ENCODE measurements at places on chromosomes 1 and 21. TPM values are rescaled to one million over a fixed set of nuclear protein-coding genes. Genes with fewer than 3 reads are reported as not detected.
A peak's percentile ranks its signal among the peaks of the same experiment; 100 is the strongest.

Gene OR2T29
- polyA plus RNA-seq = not detected

Gene USP21
- polyA plus RNA-seq = 19.3 TPM

Gene NUDT17
- polyA plus RNA-seq = 3.2 TPM

Gene DIO1
- polyA plus RNA-seq = 0.03 TPM

- H3K27ac ChIP-seq = no peak overlapping the region
- H3K27me3 ChIP-seq = no peaks in the 10 kb centered on the region
- no peak overlapping the region for H3K4me3 ChIP-seq
- no peaks in the 10 kb centered on the region for H3K4me1 ChIP-seq
- DNase-seq = no peak
- H3K36me3 ChIP-seq = no peaks in the 10 kb centered on the region
Measured at GRCh38 chr21:19350286-19350685, 946.7 kb upstream of the TMPRSS15 start.

- H3K27me3 ChIP-seq = no peaks in the 10 kb centered on the region
- DNase-seq = no peak
- H3K36me3 ChIP-seq = no peaks in the 10 kb centered on the region
- H3K27ac ChIP-seq = no peak overlapping the region
- no peak overlapping the region for H3K4me3 ChIP-seq
- H3K4me1 ChIP-seq = peaks cover 6% of the 10 kb centered on the region
Measured at GRCh38 chr1:231546693-231547092, 18.2 kb downstream of the TSNAX start.

DNA sequence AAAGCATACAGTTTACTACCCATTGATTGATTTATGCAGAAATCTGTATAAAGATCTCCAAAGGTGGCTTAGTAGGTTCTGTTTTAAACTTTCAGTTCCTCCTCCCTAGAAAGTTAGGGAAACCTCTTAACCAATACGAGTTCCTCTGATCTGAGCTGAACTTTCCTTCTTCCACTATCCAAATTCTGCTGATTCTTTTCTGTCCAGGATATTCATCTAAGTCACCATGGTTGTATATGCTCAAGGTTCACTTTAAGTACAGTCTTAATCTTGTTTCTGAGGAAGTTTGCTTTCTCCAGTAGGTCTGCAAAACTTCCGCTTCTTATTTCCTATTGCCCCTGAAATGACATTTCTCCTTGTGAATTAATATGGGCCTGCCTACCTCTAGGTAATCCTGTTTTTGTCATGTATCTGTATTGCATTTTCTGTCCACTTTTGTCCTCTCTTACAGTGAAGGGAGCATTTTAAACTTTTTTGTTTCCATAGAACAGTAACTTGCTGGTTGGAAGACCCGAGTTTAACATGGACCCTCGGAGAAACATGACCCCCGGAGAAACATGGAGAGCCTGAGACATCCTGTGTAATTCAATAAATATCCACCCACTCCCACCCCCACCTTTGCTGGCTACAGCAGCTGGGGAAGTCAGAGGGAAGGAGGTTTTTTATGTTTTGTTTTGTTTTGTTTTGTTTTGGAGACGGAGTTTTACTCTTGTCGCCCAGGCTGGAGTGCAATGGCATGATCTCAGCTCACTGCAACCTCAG, 16.7 kb upstream of the TUT4 start:
- no peak overlapping the region for H3K4me3 ChIP-seq
- DNase-seq = no peak
- no peak overlapping the region for H3K27ac ChIP-seq
- no peaks in the 10 kb centered on the region for H3K27me3 ChIP-seq
- H3K36me3 ChIP-seq = no peaks in the 10 kb centered on the region

DNA sequence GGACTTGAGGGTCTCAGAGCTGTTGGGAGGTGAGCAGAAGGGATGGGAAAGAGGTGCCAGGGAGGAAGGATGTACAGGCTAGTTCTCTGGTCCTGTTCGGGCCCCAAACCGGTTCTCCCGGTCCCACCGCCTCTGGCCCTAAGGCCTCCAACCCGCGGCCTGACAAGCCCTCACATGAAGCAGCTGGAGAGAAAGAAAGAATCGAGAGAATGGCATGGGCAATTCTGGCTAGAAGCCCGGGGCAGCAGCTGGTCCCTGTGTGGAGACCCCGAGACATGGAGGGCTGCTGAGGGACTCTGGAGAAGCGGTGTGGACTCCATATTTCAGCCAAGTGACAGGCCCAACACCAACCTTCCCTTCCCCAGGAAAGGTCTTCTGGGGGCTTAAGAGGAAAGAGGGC, 730 bp downstream of the CDC42SE1 start:
- H3K27me3 ChIP-seq = no peaks in the 10 kb centered on the region
- H3K36me3 ChIP-seq = no peaks in the 10 kb centered on the region
- peak overlapping the region; percentile 94 for H3K27ac ChIP-seq
- peak; percentile 48 for DNase-seq
- peak overlapping the region; percentile 99 for H3K4me3 ChIP-seq
- peaks cover 30% of the 10 kb centered on the region for H3K4me1 ChIP-seq

GRCh38 chr1:162910161-162910560, 49.2 kb upstream of the CCDC190 start:
- H3K27ac ChIP-seq = no peak overlapping the region
- H3K27me3 ChIP-seq = no peaks in the 10 kb centered on the region
- H3K36me3 ChIP-seq = no peaks in the 10 kb centered on the region
- no peak for DNase-seq
- no peaks in the 10 kb centered on the region for H3K4me1 ChIP-seq

- H3K4me1 ChIP-seq = no peaks in the 10 kb centered on the region
- H3K27me3 ChIP-seq = no peaks in the 10 kb centered on the region
- no peaks in the 10 kb centered on the region for H3K36me3 ChIP-seq
- H3K4me3 ChIP-seq = no peak overlapping the region
Measured at GRCh38 chr1:209861242-209861641, 33.5 kb downstream of the UTP25 start.

GRCh38 chr1:23367791-23368561, 1.7 kb downstream of the ZNF436 start:
- DNase-seq = peak; percentile 99
- H3K4me3 ChIP-seq = peak overlapping the region; percentile 27
- peaks cover 39% of the 10 kb centered on the region for H3K36me3 ChIP-seq
- H3K4me1 ChIP-seq = peaks cover 29% of the 10 kb centered on the region
- H3K27me3 ChIP-seq = no peaks in the 10 kb centered on the region

GRCh38 chr1:25167269-25168192, 64.8 kb downstream of the SYF2 start:
- DNase-seq = no peak
- H3K4me3 ChIP-seq = no peak overlapping the region
- no peak overlapping the region for H3K27ac ChIP-seq

GRCh38 chr1:10424034-10424433, 6.2 kb upstream of the CENPS start:
- peaks cover 6% of the 10 kb centered on the region for H3K4me1 ChIP-seq
- DNase-seq = no peak
- H3K27ac ChIP-seq = no peak overlapping the region

GRCh38 chr1:145892486-145893087, 6.9 kb upstream of the ANKRD35 start:
- peak overlapping the region; percentile 88 for H3K27ac ChIP-seq
- DNase-seq = peak; percentile 72
- H3K4me3 ChIP-seq = no peak overlapping the region
- H3K27me3 ChIP-seq = no peaks in the 10 kb centered on the region

DNA sequence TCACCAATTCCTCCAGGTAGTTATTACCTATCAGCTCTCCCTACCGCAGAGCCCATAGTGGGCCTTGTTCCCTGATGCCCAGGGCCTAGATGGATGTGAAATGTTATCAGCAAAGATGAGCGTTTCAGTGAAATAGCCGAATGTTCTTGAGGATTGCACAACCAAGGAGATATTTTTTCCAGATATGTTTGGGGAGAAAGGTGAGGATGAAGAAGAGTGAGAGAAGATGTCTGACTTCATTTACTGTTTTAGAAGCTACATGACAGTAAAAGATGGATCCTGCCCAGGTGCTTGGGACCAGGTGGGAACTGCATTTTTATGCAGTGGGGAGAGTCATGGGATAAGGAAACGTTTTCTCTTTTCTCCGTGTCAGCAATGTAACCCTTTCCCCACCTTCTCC, 231.7 kb upstream of the C1orf174 start:
- H3K36me3 ChIP-seq = no peaks in the 10 kb centered on the region
- H3K27ac ChIP-seq = no peak overlapping the region
- no peak overlapping the region for H3K4me3 ChIP-seq
- no peaks in the 10 kb centered on the region for H3K27me3 ChIP-seq

All from adrenal gland (tissue), 19 donors.